ENCODE measurements at places on chromosomes 12 and 14.

DNA sequence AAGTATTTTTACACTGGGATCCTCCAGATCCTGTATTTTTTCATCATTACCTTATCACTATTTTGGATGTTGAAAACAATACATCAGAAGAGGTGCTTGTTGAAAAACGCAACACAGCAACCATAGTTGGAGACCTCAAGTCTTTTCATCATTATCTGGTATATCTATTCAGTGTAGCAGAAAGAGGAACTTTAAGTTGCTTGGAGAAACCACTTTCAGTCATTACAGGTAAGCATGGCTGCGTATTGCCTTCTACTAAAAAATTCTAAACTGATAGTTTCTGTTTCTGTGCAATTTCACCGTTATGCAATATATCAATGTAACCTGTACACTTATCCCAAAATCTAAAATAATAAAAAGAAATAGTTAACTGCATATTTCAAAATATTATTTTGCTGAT is 32.2 kb upstream of the PTPRQ start:
- DNase-seq, result no peak

GRCh38 chr12:100520048-100520769 is 46.5 kb downstream of the NR1H4 start:
- no peak for DNase-seq

GRCh38 chr12:75744607-75745256 is 233.3 kb upstream of the KRR1 start:
- DNase-seq, result no peak

GRCh38 chr12:47114481-47114892 is 34.7 kb upstream of the AMIGO2 start:
- no peak for DNase-seq

GRCh38 chr12:9711664-9712063 is 21.2 kb downstream of the CLECL1 start:
- no peak for DNase-seq

GRCh38 chr12:43914923-43915468 is 79.1 kb downstream of the TMEM117 start:
- no peak for DNase-seq

GRCh38 chr12:88142610-88142991 is 494 bp downstream of the TMTC3 start:
- peak; percentile 0 for DNase-seq

- no peak for DNase-seq
Observed at GRCh38 chr12:58306266-58307000, 365.1 kb downstream of the ATP23 start.

GRCh38 chr12:104506676-104507401 is 50.1 kb downstream of the CHST11 start:
- DNase-seq, result no peak

GRCh38 chr12:2735432-2735831 is 59.3 kb upstream of the FKBP4 start:
- no peak for DNase-seq

- no peak for DNase-seq
Observed at GRCh38 chr12:95634622-95635621, 83.6 kb upstream of the USP44 start.

GRCh38 chr14:93006567-93007051 is 83.7 kb downstream of the CHGA start:
- no peak for DNase-seq

DNA sequence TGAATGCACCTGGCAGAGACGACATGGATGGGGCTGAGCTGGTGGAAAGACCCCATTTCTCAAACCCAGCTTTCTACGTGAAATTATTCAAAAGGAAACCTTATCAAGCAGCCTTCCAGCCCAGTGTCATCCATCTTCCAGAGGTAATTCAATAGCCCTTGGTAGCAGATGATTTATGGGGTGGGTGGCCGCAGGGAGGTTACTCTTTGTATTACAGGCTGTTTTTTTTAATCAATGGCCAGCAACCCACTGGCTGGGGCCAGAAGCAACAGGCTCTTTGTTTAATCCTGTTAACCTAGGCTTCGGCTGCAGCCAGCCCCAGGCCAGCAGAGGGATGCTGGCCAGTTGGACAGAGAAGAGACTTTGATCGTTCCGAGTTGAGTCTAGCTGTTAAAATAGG is 139.8 kb upstream of the SRRM4 start:
- DNase-seq, result no peak

GRCh38 chr12:118144499-118144898 is 8.6 kb downstream of the PEBP1 start:
- no peak for DNase-seq

GRCh38 chr12:29537298-29537697 is 39.8 kb upstream of the OVCH1 start:
- DNase-seq, result no peak

DNA sequence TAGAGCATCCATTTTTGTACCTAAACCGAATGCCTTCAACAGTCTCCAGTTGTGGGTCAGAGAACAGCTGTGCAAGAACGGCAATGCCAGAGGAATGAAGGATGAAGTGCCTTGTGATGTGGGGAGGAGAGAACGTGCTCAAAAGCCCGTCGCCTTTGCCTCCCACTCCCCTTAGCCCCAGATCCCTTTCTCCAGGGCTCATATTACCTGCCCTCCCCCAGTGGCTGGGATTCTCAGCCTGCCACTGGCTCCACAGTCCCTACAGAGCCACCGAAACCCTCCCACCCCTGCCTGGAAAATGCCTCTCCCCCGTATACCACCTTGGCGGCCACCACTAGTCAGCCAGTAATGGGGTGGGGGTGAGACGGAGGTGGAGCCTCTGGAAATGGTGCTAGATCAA is 158.5 kb downstream of the ZFP36L1 start:
- DNase-seq, result no peak

DNA sequence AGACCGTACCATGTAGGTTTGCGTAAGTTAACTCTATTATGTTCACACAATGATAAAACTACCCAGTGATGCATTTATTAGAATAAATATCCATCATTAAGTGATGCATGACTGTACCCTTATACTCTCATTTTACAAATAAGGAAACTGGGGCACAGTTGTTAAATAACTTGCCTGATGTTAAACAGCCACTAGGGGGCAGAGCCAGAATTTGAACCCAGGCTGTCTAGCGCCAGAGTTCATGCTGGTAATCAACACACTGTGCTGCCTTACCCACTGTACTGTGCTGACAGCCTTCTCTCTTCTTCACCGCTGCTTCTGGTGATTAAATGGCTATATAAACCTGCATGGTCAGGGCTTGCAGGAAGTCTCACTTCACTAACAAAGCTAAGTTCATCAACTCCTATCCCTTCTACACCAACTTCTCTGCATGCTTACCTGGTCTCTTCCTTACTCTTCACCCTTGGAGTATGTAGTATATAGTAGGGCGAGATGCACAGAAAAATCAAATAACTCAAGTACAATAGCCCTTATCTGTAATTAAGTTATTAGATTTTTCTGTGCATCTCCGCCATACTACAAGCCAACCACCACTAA is 43.6 kb upstream of the APPL2 start:
- no peak for DNase-seq

GRCh38 chr14:50821510-50822464 is 9.2 kb downstream of the NIN start:
- DNase-seq, result no peak

GRCh38 chr12:108232565-108232964 is 103.5 kb downstream of the WSCD2 start:
- DNase-seq, result no peak

DNA sequence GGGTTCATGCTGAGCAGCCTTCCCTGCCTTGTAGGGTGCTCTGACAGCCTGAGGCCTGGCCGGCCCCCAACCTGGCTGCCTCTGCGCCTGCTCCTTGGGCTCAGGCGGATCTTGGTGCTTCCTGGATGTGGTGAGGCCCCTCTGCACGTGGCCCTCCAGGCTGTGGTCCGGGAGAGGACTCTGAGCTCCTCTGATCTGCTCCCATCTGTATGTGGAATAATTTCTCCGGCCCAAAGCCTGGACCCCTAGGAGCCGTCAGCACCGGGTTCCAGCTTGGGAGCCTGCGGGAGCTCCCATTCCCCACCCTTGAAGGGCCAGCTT is 21.3 kb upstream of the EIF2B2 start:
- DNase-seq, result no peak

GRCh38 chr12:130715150-130715997 is 725 bp downstream of the RIMBP2 start:
- DNase-seq, result no peak

DNA sequence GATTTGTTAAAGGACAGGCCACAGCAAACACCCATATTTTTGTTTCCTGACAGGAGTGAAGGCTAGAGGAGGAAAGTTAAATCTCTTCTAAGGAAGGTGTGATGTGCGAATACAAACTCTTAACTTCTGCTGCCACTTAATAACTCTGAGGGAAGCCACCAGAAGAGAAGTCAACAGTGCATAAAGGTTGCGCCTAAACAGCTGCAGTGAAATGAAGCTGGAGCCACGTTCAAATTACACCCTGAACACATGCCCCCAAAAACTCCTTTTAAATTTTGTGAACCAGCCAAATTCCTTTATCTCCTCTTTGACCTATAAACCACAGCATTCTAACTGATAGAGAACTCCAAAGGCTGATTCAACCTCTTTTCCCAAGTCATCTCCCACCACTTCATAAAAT is 22.4 kb downstream of the DENND5B start:
- no peak for DNase-seq

DNA sequence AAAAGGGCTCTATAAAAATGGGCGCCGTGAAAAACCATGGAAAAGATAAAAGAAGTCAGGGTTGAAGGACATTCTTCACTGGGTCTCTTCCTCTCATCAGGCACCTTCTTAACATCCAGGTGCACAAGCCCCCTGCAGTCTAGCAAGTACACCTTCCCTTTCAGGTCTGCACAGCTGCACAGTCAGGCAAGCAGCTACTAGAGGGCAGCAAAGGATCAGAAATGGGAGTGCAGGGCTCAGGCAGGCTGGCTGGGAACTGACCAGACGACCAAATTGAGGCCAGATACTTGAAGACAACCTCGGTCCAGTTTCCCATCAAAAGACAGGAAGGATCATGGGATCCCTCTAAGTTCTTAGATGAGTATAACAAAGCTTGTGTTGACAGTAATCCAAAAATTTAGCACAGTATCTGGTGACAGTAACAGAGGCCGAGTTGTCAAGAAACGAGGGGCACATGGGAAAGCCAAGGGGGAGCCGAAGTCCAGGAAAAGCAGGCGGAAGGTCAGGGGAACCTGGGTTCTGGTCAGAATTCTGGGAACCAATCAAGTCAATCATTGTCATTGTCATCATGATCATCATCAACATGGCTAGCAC is 10.1 kb upstream of the GRIP1 start:
- no peak for DNase-seq

GRCh38 chr14:64636980-64637429 is 67.2 kb upstream of the PLEKHG3 start:
- no peak for DNase-seq

DNA sequence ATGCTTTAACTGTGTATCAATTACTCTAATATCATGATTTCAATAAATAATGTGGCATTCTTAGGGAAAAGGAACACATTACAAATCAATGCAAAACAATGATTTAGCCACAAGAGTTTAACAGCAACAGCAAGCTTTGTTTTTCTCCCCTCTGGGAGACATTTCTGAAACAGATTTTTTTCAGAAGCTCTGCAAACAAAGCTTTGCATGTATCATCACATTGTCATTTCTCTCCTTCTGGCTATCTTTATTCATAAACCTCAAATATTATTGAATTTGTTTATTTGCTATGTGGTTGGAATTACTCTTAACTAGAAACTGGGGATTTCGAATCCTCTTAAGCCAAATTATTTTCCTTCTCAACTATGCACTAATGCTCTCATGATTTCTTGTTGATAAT is 278.4 kb upstream of the ATXN7L3B start:
- DNase-seq, result no peak

DNA sequence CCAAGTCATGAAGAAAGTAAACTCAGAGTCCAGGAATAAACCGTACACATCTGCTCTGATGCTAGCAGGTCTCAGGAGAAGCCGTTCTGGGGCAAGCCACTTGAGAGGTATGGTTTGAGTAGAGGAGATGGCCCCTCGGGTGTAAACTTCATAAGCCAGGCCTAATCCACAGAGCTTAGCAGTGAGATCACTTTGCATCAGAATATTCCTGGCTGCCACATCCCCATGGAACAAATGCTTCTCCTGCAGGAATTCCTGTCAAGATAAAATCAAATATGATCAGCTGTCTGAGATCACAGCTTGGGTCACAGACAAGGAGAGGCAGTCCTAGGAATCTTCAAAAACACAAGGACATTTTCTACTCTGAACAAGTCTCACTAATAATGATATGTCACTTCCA is 11.2 kb upstream of the MAGOHB start:
- DNase-seq, result no peak

DNA sequence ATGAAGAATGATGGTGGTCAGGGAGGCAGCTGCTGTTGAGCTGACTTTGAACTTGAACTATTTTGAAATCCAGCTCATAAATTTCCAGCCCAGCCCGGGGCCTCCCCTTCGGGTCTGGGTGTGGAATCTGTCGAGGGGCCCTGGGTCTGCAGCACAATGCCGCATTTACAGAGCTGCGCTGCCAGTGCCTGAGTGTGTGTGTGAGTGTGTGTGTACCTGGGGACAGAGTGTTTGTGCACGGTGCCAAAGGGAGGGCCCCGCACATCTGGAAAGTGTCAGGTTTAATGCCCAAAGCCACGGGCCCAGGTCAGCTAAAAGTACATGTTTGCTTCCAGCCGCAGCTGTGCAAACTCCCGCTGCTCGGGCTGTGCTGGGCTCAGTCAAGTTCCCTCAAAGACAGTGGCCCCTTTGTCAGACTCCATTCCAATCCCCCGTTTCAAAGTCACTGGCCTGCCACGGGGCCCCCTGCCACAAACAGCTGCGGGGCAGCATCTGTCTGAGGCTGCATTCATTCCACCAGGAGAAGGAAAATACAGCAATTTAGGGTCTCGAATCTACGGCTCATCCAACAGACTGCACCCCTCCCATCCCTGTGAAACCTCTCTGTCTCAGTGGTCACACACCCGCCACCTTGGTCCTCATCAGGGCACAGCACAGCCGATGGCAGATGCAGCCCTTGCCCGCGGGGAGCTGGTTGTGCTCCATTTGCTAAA is 16.3 kb upstream of the RFLNA start:
- DNase-seq, result no peak

DNA sequence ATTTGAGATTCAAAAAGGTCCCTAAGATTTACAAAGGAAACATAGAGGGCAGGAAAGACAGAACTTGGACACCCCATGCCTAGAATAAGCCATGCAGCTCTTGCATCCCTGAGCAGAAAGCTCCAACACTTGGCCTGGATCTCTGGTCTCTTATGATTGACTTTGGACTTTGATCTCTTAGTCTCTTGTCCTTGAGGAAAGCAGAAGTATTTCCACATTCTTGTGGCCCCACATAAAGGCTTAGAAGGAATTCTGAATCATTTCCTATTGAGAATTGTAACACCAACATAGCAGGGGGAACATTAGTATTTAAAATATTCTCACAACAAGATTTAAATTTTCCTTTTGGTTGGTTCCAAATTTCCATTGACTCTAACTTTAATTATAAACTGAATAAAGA is 283.7 kb upstream of the PRKD1 start:
- no peak for DNase-seq

DNA sequence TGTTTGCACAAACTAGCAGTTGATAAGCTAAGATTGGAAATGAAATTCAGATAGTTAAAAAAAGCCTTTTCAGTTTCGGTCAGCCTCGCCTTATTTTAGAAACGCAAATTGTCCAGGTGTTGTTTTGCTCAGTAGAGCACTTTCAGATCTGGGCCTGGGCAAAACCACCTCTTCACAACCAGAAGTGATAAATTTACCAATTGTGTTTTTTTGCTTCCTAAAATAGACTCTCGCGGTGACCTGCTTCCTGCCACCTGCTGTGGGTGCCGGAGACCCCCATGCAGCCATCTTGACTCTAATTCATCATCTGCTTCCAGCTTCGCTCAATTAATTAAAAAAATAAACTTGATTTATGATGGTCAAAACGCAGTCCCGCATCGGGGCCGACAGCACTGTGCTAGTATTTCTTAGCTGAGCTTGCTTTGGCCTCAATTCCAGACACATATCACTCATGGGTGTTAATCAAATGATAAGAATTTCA is 335.6 kb downstream of the TMEM121 start:
- no peak for DNase-seq

Data from stimulated activated CD4-positive, alpha-beta T cell treated with anti-CD3 and anti-CD28 coated beads, Interleukin-12 subunit alpha, Interleukin-12 subunit beta, amount 100 ng/mL, for 24 hours (primary cell).